NB4 (cell line): ENCODE measurements at places on chromosomes 4 and X.

DNA sequence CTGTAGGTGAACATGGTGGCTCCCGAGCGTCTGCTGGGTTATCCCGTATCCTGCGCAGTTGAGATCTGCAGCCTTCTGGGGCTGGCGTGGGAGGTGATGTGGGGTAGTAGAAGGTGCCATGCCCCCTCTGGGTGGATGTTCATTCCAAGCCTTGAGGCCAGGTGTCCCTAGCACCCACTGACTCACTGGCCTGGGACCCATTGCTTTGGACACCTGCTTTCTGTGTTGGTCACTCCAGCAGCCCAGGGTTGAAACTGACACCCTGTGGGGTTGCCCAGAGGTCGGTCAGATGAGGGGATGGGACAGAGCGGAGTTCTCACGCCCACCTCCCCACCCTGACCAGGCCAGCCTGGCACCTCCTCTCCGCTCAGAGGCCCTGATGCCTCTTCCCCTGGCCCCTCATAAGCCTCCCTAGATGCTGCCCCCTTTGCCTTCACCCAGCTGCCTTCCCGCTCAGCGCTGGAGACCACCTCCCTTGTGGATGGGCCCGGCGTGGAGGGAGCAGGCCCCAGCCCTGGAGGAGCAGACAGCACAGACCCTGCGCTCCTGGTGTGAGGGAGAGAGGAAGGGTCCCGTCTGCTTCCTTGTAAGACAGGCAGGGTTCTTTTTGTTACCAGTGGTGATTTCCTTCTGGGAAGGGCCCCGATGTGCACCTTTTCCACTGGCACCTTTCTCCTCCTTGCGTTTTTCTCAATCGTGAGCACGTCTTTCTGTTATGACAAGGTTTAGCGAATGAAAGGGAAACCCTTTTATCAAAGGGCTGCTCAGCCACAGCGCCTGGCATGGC is 2.0 kb downstream of the DOK7 start:
- no peak for DNase-seq

DNA sequence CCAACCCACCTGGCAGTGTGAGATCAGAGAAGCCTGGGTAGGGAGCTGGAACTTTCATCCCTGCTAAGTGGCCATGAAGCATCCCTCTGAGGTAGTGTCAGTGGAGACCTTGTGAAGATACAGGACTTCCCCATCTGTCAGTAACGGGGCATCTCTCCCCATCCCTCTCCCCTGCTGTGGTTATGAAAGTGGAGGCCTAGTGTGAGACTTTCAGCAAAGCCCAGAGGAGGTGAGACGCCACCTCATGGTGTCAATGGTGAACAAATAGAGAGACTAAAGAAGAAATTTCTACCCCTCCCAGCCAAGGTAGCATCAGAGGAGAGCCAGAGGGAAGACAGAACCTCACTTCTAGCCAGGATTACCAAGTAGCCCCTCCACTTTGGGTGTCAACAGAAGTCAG is 150.2 kb downstream of the VEGFC start:
- peak; percentile 3 for DNase-seq

GRCh38 chrX:54288277-54288676 is 69.6 kb downstream of the WNK3 start:
- no peak for DNase-seq

- DNase-seq, result no peak
These were observed 33.7 kb downstream of the FRMD7 start for GRCh38 chrX:132094164-132094563.

DNA sequence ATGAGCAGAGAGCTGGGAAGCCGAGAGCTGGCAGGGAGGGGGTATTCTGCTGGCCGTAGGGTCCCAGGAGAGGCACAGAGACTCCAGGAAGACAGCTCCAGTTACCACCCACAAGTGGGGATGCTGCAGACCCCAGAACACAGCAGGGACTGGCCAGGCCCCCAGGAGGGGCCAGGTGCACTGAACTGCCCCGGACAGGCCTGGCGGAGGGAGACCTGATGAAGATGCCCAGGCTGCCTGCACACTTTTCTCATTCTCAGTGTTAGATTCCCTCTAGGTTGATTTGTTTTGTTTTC is 110.8 kb downstream of the CPZ start:
- no peak for DNase-seq

DNA sequence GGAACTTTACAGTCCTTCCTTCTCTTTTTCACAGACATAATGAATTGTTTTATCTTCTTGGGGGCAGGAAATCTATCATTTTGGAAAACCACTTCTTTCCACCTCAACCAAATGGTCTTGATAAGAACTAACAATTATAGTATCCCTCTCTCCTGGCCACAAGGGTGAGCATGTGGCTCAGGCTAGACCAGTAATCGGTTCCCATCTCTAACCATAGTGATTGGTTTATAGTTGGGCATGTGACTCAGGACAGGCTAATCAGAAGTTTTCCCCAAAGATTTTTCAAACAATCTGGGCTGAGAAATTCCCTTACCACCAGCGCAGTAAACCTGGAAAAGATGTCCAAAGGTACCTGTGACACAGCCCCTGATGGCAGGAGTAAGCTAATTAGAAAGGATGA is 4.0 kb upstream of the CXorf66 start:
- no peak for DNase-seq

GRCh38 chr4:61173799-61174198 is 26.3 kb upstream of the ADGRL3 start:
- DNase-seq, result no peak

- no peak for DNase-seq
These were observed 271.5 kb downstream of the ARAP2 start for GRCh38 chr4:35972814-35973213.

DNA sequence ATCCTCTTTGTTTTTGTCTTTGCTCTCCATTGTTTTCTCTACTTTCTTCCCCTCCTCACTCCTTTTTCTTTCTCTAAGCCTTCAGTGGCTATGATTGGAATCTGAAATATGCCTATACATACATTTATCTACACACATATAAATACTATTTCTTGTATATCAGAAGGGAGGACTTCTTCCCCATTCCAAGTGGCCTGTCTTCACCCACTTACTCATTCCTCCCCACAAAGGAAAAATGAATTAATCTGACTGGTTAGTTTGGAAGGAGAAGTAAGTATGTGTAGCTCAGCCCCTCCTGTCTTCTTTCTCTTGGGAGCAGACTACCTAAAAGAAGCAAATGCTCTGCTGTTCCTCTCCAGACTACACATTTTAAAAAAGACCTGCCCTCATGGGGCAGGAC is 17.7 kb downstream of the GUCY2F start:
- DNase-seq, result no peak

DNA sequence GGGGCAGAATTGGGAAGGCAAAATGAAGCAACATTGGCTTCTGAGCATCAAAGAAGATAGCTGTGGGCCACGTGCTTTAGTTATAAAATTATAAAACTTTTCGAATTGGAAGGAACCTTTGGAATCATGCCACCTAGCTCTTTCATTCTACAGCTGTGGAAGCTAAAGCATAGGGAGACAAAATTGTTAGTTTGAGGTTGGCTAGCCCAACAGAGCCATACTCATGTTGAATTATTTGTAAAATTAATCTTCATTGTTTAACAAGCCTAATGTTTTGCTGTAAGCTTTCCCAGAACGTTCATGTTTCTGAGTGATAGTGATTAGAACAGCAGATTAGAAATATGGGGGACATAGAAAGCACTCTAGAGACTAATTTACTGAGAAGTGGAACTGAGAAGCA is 35.9 kb downstream of the HHIP start:
- no peak for DNase-seq
